ENCODE measurements at places on chromosomes 1 and 21.
A peak's percentile ranks its signal among the peaks of the same experiment; 100 is the strongest.

DNA sequence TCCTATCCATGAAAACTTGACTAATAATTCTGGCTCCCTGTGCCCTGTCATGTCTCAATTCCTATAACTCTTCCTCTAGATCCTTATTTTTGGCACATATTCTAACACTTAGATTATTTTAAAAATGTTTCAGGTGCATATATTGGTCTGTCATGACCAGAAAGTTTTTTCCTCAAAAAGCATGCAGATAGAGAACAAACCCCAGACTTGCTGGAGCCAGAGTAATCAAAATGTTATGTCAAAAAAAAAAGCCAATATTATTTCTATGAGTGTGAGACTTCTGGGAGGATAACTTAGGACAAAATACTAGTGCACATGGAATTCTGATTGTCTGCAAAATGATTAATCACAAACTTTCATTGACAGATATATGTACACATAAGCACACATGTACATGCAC lies 135.1 kb upstream of the MROH9 start:
- no peak for DNase-seq

- DNase-seq, result no peak
These were observed at the start of gene VTCN1 for GRCh38 chr1:117210831-117211261. Gene VTCN1, minus strand, starts transcription at chr1:117210927. Its CDS starts 72 bp downstream, at chr1:117210855.

DNA sequence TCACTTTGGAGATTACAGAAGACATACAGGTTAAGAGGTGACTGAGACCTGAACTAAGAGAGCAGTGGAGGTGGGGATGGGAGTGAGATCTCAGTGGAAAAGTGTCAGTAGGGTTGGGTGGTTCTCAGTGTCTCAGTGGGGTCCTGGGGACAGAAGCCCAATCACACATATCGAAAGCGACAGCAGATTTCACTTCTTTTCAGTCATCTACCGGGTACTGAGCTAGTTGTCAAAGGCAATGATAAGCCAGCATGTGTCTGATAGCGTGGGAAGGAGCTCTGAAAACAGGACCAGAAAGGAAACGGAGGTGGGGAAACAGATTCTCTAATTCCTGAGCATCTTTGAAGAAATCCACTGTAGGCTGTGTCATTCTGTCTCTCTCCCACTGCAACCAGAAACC lies 59.5 kb downstream of the RHOU start:
- DNase-seq, result no peak

DNA sequence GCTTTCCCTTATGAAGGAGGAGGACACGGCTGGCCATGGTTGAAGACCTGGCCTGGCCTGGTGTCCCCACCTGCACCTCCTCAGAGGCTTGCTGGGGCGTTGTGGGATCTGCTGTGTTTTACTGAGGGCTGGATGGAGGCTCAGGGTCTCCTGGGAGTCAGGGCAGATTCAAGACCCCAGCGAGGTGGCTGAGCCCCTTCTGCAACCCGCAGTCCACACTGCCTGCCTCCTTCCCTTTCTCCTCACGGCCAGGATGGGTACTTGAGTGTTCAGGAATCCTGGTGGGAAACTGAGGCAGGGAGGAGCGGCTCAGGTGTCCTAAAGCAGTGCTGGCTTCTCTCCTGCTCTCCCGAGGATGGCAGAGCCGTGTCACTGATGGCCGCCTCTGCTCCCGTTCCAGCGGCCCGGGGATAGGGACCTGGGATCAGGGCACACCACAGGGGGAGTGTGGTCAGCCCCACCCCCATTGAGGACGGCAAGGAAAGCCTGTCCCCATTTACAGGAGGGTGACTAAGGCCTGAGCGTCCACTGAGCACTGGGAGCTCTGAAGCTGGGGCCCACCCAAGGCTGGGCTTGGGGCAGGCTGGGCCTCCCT lies 47.5 kb downstream of the TRPM2 start:
- no peak for DNase-seq

DNA sequence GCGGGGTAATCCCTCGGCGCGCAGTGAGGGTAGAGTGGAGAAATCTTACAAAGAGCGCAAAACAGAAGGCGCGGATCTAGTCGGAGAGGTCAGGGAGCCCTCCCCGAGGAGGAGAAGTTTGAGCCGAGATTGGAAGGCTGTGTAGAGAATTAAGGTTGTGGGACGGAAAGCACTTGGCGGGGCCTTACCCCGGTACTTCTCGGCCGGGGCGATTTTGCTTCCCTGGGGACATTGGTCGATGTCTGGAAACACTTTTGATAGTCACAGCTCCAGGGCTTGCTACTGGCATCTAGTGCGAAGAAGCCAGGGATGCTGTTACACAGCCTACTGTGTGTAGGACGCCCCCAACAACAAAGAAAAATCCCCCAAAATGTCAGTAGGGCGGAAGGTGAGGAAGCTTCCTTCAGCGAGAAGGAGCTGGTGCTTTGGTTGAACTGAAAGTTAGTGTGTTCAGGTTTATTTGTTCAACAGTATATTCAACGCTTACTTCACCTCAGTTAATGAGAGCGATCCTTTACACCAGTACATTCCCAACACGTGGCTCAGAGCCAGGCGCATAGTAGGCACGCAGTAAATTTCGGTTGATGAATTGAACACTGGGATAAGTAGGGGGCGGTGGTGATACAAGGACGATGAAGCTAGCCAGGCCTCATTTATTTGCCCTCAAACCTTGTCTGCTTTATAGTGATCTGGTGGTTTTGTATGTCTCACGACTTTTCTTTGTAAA lies 807 bp downstream of the CEP85 start:
- DNase-seq, result no peak

DNA sequence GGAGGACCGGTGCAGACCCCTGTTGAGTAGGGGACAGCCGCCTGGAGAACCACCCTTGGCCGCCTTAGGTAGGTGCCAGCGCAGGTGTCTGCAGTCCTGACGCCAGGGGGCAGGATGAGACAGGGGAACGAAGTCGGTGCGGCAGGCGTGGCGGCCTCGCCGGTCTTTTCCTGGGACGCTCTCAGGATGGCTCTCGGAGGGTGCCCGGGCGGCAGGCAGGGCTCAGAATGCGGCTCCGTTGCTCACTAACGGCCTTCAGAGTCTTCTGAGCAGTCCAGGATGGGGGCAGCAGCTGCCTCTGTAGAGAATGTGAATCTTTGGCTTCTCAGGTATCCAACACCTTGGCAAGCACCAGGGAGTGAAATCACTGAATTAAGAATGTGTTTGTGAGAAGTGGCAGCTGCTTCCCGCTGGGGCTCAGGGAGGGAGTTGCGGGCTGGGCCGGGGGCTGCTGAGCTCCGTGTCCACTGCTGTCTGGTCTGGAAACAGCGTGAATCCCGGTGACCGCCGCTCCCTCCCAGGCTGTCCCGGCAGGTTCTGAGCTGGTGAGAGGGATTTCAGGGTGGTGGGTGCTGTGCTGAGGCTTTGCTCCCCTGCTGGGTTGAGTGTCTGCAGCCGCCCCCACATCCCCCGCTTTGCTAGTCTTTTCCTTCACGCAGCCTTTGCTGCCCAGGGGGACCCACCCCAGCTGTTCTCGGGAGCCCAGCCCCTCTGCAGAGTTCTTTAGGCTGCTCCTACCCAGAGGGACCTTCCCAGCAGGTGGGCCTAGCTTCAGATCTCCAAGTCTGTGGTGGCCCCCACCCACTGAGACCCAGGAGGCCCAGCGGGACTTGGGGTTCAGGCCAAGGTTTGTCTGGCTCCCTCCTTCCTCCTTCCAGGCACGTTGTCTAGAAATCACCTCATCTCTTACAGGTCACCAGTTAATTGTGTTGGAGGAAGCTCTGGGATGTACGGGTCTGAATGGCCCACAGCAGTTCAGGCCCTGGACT lies 11.1 kb upstream of the C1orf174 start:
- peak; percentile 35 for DNase-seq

DNA sequence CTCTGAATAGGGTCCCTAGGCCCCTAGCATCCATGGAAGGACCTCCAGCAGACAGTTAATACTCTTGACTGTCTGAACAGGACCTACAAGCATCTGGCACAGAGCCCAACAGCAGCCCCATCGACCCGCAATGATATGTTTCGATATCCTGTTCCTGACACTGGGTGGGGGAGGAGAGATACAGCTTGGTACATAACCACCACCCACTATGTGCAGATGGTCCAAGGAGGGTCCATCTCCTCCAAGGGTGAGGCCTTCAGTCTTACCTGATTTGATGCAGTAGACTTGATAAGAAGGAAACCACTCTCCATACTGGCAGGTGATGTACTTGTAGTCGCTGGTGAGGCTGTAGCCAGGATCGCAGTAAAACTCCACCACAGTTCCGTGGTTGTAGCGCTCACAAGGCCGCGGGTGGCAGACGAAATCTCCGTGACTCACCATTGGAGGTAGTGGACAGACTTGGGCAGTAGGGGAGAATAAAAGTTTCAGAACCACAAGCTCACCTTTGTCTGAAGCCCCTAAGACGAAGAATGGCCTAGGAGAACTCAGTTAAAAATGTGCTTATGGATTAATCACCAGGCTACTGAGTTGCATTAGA lies 86.0 kb upstream of the TLR5 start:
- DNase-seq, result no peak

GRCh38 chr1:8937701-8938100 lies 8.0 kb upstream of the CA6 start:
- DNase-seq, result no peak

DNA sequence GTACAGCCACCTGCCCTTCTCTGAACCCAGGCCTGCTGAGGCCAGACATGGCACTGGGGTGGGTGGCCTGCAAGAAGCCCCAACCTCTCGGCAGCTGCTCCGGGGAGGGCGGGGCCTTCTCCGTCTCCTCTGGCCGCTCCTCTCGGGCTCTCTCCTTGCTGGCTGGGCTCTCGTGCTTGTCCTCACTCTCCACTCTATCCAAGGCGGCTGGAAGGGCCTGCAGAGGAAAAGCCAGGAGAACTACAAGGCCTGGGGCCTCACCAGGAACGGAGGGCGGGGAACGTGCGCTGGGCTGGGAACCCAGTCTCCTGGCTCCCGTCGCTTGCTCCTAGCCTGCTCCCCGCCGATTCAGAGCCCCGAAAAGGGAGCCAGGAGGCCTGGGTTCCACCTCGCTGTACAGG lies 59.1 kb downstream of the CHD5 start:
- DNase-seq, result no peak

GRCh38 chr1:31798433-31799195 lies 17.2 kb downstream of the SPOCD1 start:
- no peak for DNase-seq

DNA sequence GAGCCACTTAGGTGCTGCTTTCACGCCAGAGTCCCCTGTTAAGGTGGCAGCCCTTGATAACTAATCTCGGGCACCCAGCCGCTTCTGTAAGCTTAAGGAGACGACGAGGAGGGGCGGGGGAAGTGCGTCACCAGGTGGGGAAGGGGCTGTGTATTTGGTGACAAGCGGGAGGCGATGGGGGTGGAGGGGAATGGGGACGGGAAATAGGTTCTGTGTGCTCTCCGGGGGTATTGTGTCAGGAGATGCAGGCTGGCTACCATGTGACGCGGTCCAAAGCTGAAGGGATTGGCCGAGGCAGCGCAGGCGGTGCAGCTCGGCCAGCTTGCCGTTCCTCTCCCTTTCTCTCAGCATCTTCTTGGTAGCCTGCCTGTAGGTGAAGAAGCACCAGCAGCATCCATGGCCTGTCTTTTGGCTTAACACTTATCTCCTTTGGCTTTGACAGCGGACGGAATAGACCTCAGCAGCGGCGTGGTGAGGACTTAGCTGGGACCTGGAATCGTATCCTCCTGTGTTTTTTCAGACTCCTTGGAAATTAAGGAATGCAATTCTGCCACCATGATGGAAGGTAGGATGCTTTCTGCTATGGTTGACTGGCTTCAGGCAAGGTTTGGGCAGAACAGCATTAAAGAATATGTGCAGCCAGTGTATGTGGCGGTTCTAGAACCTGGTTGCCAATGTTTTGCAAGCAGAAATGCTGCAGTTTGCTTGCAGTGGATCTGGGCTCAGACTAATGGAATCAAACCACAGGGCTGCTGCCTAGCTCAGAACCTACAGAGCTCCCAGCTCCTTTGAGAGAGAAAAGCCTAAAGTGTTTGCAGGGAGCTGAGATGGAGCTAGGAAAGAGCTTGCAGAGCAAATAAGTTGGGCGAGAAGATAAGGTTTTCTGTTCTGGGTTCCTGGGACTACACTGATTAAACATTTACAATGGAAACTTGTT lies at the start of gene SGIP1:
Gene SGIP1 (plus strand): TSS at position 350 of the 937 bp plus-strand sequence. CDS start 206 bp downstream, at position 556.
- no peak for DNase-seq

GRCh38 chr1:24440436-24440835 lies 24.8 kb downstream of the NIPAL3 start:
- DNase-seq, result no peak

GRCh38 chr1:11037740-11038182 lies 9.3 kb downstream of the MASP2 start:
- peak; percentile 71 for DNase-seq

- DNase-seq, result no peak
These were observed 20.0 kb upstream of the CNN3 start for GRCh38 chr1:94946886-94947285.

DNA sequence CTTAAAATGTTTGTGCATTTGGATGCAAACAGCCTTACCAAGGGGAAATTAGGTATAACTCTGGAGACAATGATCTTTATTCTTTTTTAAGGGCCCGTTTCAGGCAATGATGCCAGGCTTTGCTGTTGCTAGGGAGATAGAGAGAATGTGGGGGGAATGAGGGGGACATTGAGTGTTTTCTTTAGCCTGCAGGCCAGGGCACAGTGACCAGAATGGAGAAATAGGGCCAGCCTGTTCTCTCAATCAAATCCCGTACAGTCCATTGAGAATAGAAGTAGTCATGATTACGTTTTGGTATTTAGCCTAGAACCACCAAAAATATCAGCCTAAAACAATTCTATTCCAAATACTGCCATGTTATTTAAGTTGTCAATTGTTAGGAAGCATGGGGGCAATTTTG lies 49.0 kb downstream of the RGS7 start:
- DNase-seq, result no peak

GRCh38 chr21:45852886-45853400 lies 128.6 kb upstream of the COL6A1 start:
- DNase-seq, result no peak

- DNase-seq, result no peak
These were observed 74.5 kb downstream of the SPSB1 start for GRCh38 chr1:9366943-9367780.

DNA sequence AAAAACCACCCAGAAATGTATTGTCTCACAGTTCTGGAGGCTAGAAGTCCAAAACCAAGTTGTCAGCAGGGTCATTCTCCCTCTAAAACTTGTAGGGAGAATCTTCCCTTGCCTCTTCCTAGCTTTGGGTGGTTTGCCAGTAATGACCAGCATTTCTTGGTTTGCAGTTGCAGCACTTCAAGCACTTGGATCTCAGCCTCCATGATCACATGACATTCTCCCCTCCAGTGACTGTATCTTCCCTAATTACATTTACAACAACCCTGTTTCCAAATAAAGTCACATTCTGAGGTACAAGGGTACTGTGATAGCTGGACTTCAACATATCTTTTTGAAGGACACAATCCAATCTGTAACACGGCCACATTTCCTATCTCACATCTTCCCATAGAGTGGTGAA lies 37.2 kb downstream of the EVI5 start:
- no peak for DNase-seq

DNA sequence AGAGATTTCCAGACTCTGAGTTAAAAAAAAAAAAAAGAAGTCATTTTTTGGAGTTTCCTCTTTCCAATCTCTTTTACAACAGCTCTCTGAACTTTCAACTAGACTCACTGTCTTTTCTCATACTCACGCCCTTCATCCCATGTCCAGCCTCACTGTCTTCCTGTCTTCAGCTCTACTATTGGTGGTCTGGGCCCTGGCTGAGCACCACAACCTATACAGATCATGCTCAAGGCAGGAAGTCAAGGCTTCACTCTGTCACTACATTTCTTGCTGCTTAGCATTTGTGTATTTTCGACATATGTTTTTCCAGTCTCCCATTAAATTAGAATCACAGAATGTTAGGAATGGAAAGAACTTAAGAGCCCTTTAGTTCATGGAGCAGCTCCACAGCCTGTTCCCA lies 106.4 kb upstream of the PPP2R5A start:
- DNase-seq, result no peak

Measured in stimulated activated CD8-positive, alpha-beta memory T cell treated with anti-CD3 and anti-CD28 coated beads, Interleukin-4, amount 100 ng/mL, for 4 hours (primary cell).